ENCODE measurements at places on chromosomes 13 and 19. TPM values are rescaled to one million over a fixed set of nuclear protein-coding genes. Genes with fewer than 3 reads are reported as not detected.

Gene NEK5
- 0.52 TPM for total RNA-seq

Gene ELSPBP1
- not detected for total RNA-seq

- no peak for DNase-seq
These were observed 663.2 kb downstream of the UQCRFS1 start for GRCh38 chr19:28549680-28550277.

DNA sequence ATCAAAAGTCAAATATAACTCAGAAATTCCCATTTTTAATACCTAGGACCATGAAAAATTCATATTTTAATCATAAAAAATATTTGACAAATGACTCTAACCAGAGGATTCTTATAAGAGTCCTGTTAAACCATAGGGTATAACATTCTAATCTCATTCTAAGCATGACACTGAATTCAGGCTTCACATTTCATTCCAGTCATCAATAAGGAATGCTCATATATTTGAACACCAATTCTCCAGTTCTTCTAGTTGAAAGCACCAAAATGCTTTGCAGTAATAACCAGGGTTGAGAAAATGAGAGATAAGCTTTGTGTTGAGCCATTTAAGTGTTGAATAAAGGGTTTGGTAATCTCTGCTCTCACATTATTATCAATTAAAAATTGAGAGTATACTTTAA is 147.5 kb downstream of the VWA8 start:
- no peak for DNase-seq

GRCh38 chr19:3556978-3557460 is 367 bp downstream of the MFSD12 start:
- DNase-seq: peak; percentile 79

Data from upper lobe of right lung (tissue), 1 donor.